HS-27A (cell line): ENCODE measurements at places on chromosomes 6 and 20.

DNA sequence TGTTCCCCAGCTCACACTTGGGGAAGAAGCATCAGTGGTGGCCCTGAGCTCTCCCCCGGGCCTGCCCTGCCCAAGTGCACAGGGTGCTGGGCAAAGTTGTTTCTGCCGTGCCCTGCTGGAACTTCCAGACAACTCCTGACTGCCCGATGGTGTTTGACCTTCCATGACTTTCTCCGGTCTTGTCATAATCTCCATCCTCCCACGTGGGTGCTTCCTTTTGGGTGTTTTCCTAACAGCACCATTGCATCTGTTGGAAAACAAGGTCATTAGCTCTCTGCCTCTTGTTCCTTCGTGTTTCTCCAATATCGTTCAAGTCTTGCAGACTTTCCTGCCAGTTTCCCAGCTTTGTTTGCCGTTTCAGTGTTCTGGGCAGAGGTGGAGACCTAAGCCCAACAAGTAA lies 68.7 kb upstream of the TIAM2 start:
- no peak for DNase-seq

DNA sequence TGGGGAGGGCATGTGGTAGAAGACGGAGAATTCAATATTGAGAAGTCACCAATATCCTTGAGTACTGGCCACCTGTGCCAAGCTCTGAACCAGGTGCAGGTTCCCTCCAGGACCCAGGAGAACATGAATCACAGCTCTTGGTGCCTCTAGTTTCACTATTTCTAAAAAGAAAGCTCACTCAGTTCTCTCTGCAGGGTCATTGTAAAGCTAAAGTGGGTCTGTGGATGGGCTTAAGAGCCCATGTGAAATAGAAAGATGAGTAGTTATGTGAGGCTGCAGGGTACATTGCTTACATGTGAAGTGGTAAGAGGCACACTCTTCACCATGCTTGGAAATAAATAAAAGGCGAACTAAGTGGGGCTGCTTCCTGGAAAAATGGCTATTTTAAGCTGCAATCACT lies 43.6 kb downstream of the ZNF831 start:
- no peak for DNase-seq

DNA sequence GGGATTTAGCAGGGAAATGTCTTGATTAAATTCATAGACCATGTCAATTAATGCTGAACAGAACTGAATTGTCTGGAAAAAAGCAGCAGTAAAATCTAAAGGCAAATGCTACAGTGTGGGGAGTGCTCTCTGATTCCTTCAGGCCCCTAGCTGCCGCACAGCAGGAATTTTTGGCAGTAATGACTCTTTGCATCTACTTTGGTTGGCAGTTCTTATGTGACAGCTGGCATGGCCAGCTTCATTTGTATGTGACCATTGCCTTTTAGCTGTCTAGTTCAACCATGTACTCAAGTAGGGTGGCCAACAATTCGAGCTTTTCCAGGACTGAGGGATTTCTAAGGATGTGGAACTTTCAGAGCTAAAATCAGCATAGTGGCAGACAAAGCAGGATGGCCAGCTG lies 499.1 kb upstream of the MAN1A1 start:
- DNase-seq: no peak

GRCh38 chr20:49814057-49814694 lies 1.5 kb downstream of the SLC9A8 start:
- DNase-seq: no peak

DNA sequence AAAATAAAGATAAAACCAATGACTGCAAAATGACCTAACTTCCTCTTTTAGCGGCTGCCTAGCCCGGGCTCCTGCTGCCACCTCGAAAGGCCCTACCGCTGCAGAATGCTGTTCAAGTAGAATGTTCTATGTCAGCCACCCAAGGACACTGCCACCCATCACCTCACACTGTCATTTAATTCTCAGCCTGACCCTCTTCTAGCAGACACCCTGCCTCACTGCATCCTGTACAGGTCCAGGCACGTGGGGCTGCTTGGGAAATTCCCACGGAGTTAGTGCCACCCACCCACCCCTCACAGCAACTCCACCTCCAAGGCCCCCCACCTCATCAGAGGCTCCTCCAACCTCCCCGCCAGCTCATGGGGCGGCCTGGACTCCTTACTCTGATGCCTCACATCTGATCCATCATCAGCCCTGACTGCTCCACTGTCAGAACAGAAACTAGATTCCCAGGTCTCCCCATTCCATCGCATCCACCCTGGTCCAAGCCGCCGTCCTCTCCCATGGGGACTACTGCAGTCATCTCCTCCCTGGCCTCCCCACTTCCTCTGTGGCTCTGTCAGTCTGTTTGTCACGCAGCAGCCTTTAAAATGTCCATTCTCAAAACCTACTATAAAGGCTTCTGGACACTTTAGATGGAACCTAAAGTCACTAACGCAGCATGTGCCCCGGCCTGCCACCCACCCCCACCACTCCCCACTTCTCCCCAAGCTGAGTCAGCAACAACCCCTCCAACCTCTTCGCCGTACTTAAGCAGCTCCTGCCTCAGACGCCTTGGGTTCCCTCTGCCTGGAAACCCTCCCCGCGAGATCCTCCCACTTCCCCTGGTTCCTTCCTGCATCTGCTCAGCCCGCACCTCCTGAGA lies 17.0 kb downstream of the NFATC2 start:
- no peak for DNase-seq

DNA sequence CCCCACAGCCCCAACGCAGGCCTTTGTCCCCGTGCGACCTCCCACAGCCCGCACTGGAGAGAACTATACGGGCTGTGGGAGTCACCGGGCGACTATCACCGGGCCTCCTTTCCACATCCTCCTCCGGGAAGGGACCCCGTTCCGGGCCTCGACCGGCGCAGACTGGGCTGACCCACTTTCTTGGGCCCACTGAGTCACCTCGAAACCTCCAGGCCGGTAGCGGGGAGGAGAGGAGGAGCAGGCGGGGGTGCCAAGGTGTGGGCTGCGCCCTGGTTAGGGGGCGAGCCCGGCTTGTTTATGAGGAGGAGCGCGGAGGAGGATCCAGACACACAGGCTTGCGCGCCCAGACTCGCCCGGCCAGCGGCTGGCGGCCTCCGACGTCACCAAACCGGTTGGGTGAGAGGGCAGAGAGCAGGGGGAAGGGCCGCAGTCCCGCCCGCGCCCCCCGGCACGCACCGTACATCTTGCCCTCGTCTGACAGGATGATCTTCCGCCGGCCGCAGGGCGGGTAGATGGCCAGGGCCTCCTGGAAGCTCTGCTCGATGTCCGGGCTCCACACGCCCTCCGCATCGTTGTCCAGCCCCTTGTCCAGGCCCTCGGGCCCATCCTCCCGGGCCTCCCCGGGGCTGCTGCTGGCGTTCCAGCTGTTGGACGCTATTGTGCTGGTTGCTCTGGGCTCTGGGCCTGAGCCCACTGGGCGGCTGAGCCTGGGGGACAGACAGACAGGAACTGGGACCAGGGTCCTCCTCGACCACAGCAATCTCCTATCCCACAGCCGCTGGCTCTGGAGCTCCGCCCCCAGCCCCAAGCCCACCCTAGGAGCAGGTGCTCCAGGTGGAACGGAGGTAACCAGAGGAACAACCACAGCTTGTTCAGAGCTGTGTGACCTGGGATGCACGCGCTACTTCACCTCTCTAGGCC lies 10.6 kb downstream of the TEAD3 start:
- DNase-seq: no peak

DNA sequence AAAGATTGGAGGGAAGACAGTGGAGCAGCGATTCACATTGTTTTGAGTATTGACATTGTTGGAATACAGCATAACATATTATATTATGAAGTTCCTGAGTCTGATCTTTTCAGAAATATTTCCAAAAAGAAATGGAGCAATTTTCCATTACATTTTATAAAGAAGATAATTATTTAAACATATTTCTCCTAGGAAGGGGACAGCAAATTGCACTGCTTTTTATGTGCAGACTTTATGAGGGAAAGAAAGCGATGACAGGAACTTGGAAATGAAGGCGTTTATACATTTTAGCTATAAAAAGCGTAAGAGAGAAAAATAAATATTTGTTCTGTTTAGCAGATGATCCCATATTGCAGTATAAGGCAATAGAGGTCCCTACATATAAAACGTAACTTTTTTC lies 117.0 kb upstream of the EDN1 start:
- no peak for DNase-seq

- DNase-seq: no peak
Measured at GRCh38 chr20:14009208-14009607, 13.9 kb downstream of the MACROD2 start.

- DNase-seq: no peak
Measured at GRCh38 chr20:53243152-53243551, 271.0 kb downstream of the TSHZ2 start.

GRCh38 chr6:147078106-147078505 lies 126.1 kb upstream of the STXBP5 start:
- no peak for DNase-seq

- DNase-seq: no peak
Measured at GRCh38 chr6:48894469-48894868, 568.6 kb downstream of the MMUT start.

GRCh38 chr20:31811796-31812728 lies 7.1 kb upstream of the MYLK2 start:
- DNase-seq: peak; percentile 75

DNA sequence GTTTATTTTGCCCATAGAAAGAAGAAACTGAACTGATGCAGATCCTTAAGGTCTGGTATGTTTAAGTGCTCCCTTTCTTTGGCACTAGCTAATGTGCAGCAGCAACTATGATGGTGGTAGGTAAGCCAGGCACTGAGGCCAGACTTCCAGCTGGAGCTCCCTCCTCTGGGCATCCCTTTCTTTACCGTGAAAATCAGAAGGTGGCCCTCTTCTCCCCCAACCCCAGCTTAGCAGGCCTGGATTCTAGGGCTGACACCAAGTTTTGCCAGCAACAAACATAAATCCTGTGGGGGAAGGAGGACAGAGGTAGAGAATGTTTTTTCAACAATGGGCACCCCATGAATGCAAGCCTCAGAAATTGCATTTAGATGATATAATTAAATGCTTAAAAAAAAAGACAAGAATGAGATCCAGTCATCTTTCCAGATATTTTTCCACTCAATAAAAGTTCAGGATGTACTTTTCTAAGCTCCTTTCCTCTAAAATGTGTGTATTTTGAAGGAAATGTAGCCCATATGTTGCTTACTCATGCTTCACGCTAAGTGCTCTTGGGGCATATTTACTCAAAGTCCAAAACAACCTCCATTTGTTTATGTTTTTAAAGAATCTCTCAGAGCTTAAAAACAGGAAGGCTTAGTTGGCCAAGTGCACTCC lies 123.9 kb upstream of the NXT1 start:
- DNase-seq: no peak

DNA sequence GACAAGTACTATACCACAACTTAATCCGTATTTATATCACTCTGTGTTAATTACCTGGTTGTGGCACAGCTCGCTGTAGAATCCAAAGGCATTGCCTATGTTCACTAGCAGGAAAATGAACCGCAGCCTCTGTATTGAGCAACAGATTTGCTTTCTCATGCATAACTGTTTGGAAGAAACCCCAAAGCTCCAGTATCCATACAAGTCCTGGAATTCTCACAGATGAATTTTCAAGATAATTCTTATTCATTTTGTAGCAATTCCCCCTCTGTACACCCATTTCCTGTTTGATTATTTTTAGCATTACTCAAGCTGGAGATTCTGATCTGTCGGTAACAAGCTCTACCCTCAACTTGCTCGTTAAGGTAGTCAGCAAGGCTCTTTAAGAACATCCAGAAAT lies 63.5 kb downstream of the STMND1 start:
- no peak for DNase-seq

DNA sequence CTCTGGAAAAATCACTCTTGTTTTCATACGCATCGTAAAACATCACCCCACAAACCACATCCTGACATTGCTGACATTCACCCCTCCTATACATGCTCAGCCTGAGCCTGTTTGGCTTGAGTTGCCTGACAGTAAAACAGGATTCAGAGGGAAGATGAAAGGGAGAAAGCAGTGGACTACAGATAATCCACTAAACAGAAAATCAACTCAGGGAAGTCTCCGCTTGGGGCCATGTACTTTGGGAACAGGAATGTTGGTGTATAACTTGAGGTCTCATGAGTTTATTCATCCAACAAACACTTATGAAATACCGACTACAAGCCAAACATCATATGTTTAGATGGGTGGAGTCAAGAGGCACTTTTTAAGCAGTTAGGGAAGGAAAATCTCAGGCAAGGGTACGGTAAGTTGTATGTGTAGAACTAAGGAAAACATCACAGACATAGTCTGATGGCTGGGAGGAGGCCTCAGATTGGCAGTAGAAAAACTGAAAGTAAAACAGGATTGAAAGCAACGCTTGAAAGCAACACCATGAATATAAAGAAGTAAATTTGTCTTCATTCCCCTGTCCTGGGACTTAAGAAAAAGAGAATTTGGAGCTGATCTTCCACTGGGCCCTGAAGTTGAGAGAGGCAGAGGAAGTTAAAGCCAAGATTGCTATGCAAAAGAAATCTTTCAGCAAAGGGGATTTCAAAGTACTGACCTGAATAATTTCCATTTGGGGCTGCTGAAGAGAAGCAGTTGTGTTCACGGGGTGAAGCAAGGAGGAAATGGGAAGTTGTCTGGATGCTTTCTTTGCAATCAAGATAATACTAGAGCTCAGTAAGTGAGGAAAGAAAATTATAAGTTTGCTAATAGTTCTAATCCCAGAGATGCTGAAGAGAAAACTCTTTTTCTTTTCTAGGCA lies 28.8 kb downstream of the PDE7B start:
- DNase-seq: no peak

- DNase-seq: no peak
Measured at GRCh38 chr20:51484831-51485230, 57.7 kb downstream of the NFATC2 start.

DNA sequence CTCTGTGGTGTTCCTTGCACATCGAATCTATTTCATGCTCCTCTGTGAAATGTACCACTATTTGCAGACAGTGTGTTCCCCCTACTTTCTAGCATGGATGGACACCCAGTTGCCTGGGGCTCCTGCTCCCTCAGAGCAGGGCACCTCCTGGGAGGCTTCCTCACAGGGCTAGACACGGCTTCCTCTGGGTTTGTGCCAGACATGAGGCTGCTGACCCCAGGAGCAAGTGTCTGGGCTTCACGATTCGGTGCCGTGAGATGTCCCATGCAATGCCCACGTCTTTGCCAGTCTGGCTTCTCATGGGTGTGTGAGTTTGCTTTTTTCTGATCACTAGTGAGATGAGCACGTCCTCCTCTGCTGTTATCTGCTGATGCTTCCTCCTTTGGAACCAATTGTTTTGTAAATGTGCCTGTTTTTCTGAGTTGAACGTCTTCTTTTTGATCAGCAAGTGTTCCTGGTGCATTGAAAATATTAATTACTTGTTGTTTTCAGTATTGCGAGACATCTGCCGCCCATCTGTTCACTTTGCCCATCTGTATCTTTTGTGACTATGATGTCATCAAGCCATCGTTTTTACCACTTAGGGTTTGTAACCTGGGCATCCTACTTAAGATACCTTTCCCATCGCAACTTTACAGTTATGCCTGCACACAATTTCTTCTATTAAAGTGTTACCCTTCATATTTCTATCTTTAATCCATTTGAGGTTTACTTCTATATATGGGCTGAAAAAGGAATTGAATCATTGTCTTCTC lies 92.0 kb downstream of the TTLL2 start:
- no peak for DNase-seq

DNA sequence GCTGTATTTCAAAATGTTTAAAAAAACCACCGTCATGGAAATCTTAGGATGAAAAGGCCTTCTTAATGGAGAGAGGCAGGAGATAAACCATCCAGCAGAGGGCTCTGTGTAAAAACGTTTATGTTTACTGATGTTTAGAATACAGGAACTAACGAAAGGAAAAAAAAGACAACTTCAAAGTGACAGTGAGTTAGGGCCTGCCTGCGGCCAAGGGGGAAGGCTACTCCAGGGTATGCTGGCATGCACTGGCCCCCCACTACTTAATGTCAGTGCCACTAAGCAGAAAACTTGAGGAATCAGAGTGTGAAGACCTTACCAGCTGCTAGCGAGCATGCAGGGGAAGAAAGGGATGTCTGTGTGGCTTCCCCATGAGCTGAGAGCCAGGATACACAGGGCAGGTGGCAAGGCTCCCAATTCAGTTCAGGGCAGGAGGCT lies 47.7 kb downstream of the AKAP7 start:
- DNase-seq: no peak
